Colonic mucosa (tissue), 4 donors: ENCODE measurements at places on chromosomes 11 and 22. TPM values are rescaled to one million over a fixed set of nuclear protein-coding genes. Genes with fewer than 3 reads are reported as not detected.

- no peaks in the 10 kb centered on the region for H3K27me3 ChIP-seq
- H3K4me1 ChIP-seq: no peaks in the 10 kb centered on the region
- no peak overlapping the region for H3K4me3 ChIP-seq
- DNase-seq: no peak
Observed at GRCh38 chr11:98455500-98456307, 565.0 kb upstream of the CNTN5 start.

- no peak overlapping the region for H3K27ac ChIP-seq
- no peaks in the 10 kb centered on the region for H3K4me1 ChIP-seq
- no peaks in the 10 kb centered on the region for H3K27me3 ChIP-seq
- H3K36me3 ChIP-seq: no peaks in the 10 kb centered on the region
- DNase-seq: no peak
Observed at GRCh38 chr22:24947881-24948280, 1.4 kb upstream of the LHFPL7 start.

GRCh38 chr11:113901141-113901540 lies 3.5 kb upstream of the HTR3B start:
- H3K27ac ChIP-seq: no peak overlapping the region
- H3K27me3 ChIP-seq: no peaks in the 10 kb centered on the region
- no peak for DNase-seq
- H3K36me3 ChIP-seq: no peaks in the 10 kb centered on the region

GRCh38 chr11:64448599-64449380 lies 89.8 kb downstream of the RPS6KA4 start:
- H3K4me3 ChIP-seq: peak overlapping the region; percentile 19
- DNase-seq: peak; percentile 84
- no peaks in the 10 kb centered on the region for H3K36me3 ChIP-seq

- no peaks in the 10 kb centered on the region for H3K36me3 ChIP-seq
- H3K4me1 ChIP-seq: no peaks in the 10 kb centered on the region
- no peak for DNase-seq
- H3K27ac ChIP-seq: no peak overlapping the region
- no peaks in the 10 kb centered on the region for H3K27me3 ChIP-seq
Observed at GRCh38 chr11:123509737-123510578, 79.9 kb downstream of the GRAMD1B start.

DNA sequence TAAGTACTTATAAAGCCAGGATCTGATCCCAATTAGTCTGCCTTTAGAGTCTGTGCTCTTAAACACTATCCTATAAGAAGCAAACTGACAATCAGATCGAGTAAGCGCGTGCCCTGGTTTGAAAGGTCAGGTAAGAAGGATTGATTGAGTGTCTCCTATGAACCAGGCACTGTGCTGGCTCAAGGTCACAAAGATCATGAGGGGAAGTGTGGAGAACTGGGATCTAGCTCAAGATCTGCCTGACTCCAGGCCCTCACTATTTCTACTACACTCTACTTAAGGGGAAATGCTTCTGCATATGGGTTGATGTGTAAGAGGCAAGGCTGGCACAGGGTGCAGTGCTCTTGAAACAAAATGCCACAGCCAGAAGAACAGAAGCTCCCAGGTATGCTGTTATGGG lies 77.0 kb downstream of the ME3 start:
- no peak overlapping the region for H3K27ac ChIP-seq
- H3K36me3 ChIP-seq: no peaks in the 10 kb centered on the region
- no peaks in the 10 kb centered on the region for H3K27me3 ChIP-seq
- H3K4me1 ChIP-seq: no peaks in the 10 kb centered on the region
- DNase-seq: no peak

GRCh38 chr22:28802595-28803123 lies 2.3 kb upstream of the XBP1 start:
- no peak overlapping the region for H3K4me3 ChIP-seq
- no peaks in the 10 kb centered on the region for H3K36me3 ChIP-seq
- no peak for DNase-seq
- peaks cover 4% of the 10 kb centered on the region for H3K4me1 ChIP-seq
- no peaks in the 10 kb centered on the region for H3K27me3 ChIP-seq
- peak overlapping the region; percentile 96 for H3K27ac ChIP-seq

DNA sequence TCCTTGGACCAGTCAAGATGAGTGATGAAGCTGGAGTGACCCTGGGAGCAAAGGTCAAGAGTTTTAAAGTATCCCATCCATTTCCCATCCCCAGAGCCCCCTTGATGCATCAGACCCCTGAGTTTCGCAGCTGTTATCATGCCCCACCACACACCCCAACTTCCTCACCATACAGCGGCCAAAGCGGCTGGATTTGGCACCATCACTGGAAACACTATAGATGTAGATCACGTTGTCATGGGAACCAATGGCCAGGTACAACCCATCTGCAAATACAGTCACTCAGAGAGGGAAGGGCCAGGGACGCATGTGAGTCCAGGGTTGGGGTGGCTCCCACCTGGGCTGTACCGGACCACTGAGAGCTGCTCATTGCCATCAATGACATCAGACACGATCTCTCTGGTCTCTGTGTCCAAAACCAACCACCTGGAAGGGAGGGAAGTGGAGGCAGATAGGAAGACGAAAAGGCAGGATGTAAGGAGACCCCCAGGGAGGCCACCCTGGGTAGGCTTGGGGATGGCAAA lies 2.2 kb upstream of the MTA2 start:
- H3K4me3 ChIP-seq: no peak overlapping the region
- H3K4me1 ChIP-seq: peaks cover 5% of the 10 kb centered on the region
- H3K27me3 ChIP-seq: no peaks in the 10 kb centered on the region
- no peak overlapping the region for H3K27ac ChIP-seq
- DNase-seq: no peak

- H3K4me3 ChIP-seq: no peak overlapping the region
- no peak for DNase-seq
- H3K27ac ChIP-seq: no peak overlapping the region
- no peaks in the 10 kb centered on the region for H3K36me3 ChIP-seq
- no peaks in the 10 kb centered on the region for H3K27me3 ChIP-seq
Observed at GRCh38 chr11:14102766-14103165, 140.2 kb downstream of the SPON1 start.

- H3K27ac ChIP-seq: no peak overlapping the region
- no peak overlapping the region for H3K4me3 ChIP-seq
- H3K27me3 ChIP-seq: no peaks in the 10 kb centered on the region
- peak; percentile 88 for DNase-seq
- H3K36me3 ChIP-seq: no peaks in the 10 kb centered on the region
Observed at GRCh38 chr22:38114484-38115398, 4.3 kb upstream of the BAIAP2L2 start.

DNA sequence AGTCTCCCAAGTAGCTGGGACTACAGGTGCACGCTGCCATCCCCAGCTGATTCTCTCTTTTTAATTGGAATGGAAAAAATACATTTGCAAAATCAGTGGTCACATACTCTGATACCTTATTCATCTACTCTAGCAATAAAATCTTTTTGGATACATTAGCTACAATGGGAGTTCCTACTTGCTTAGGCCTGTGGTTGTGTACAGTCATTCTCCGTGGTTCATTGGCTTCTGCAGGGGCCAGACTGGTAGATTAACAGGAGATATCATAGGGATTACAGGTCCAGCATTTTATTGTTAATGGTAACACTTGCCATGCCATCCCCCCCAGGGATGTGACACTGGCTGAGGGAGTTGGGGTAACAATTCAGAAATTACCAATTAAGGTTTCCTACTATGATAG lies 140.0 kb downstream of the ADAMTS15 start:
- no peaks in the 10 kb centered on the region for H3K36me3 ChIP-seq
- no peak overlapping the region for H3K27ac ChIP-seq
- H3K27me3 ChIP-seq: no peaks in the 10 kb centered on the region
- no peak for DNase-seq
- H3K4me3 ChIP-seq: no peak overlapping the region

- H3K4me1 ChIP-seq: peaks cover 3% of the 10 kb centered on the region
- no peak for DNase-seq
- H3K4me3 ChIP-seq: no peak overlapping the region
- no peak overlapping the region for H3K27ac ChIP-seq
- H3K36me3 ChIP-seq: no peaks in the 10 kb centered on the region
Observed at GRCh38 chr11:46364056-46364455, 16.8 kb downstream of the DGKZ start.

GRCh38 chr11:20618083-20618482 lies 18.7 kb downstream of the SLC6A5 start:
- no peak overlapping the region for H3K27ac ChIP-seq
- no peak for DNase-seq
- H3K4me1 ChIP-seq: no peaks in the 10 kb centered on the region
- H3K4me3 ChIP-seq: no peak overlapping the region
- H3K27me3 ChIP-seq: no peaks in the 10 kb centered on the region

- peak overlapping the region; percentile 19 for H3K4me3 ChIP-seq
- peaks cover 7% of the 10 kb centered on the region for H3K4me1 ChIP-seq
- peak; percentile 50 for DNase-seq
- H3K27ac ChIP-seq: peak overlapping the region; percentile 40
- no peaks in the 10 kb centered on the region for H3K36me3 ChIP-seq
- H3K27me3 ChIP-seq: no peaks in the 10 kb centered on the region
Observed at GRCh38 chr11:122202161-122202950, 86.3 kb upstream of the BLID start.

- no peak overlapping the region for H3K4me3 ChIP-seq
- no peak overlapping the region for H3K27ac ChIP-seq
- DNase-seq: no peak
Observed at GRCh38 chr11:126723665-126724045, 276.9 kb downstream of the KIRREL3 start.

DNA sequence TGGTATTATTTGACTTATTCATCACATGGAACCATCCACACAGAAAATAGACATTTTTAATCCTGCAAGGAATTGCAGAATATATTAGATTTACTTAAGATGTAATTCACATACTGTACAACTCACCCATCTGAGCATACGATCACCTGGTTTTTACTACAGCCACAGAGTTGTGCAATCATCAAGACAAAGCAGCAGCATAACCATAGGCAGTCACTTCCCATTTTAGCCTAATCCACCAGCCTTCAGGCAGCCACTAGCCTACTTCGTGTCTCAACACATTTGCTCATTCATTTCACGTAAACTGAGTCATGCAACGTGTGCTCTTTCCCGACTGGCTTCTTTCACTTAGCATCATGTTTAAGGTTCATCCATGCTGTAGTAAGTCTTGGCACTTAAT lies 23.0 kb downstream of the PIWIL3 start:
- H3K4me3 ChIP-seq: no peak overlapping the region
- no peaks in the 10 kb centered on the region for H3K36me3 ChIP-seq
- H3K27me3 ChIP-seq: no peaks in the 10 kb centered on the region
- H3K4me1 ChIP-seq: no peaks in the 10 kb centered on the region

DNA sequence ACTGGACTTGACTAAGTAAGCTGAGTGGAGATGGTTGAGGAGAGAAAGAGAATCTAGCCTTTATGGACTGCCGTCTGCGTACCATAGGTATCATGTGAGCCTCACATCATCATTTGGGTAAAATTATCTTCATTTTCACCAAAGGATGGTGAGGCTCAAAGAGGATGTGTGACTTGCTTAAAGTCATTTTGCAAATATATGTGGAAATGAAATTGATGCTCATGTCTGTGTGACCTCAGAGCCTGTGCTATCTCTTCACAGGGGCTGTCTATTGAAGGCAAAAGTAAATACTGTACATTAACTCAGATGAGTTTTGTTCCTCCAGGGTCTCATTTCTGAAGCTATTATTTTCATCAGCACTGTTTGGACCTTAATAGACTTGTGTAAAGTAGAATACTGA lies 83.3 kb upstream of the ALKBH3 start:
- H3K27me3 ChIP-seq: no peaks in the 10 kb centered on the region
- H3K4me1 ChIP-seq: no peaks in the 10 kb centered on the region
- no peak overlapping the region for H3K27ac ChIP-seq
- no peak overlapping the region for H3K4me3 ChIP-seq

DNA sequence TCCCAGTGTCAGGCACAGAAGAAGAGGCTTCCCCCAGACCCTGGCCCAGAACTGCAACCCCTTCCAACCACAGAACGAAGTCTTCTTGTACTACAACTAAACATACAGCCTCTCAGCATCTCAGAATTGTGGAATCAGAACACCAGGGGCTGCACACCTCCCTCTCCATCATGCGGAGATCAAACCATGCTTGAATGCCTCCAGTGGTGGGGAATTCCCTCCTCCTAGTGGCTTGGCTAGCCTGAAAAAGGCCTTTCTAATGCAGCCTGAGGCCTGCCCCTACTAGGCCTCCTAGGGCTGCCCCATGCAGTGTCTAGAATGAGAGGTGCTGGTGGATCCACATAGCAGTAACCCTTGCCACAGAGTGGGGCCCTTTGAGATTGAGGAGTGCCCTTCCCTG lies 62.7 kb downstream of the WNT7B start:
- H3K4me1 ChIP-seq: no peaks in the 10 kb centered on the region
- H3K27me3 ChIP-seq: no peaks in the 10 kb centered on the region
- H3K36me3 ChIP-seq: no peaks in the 10 kb centered on the region
- no peak for DNase-seq

DNA sequence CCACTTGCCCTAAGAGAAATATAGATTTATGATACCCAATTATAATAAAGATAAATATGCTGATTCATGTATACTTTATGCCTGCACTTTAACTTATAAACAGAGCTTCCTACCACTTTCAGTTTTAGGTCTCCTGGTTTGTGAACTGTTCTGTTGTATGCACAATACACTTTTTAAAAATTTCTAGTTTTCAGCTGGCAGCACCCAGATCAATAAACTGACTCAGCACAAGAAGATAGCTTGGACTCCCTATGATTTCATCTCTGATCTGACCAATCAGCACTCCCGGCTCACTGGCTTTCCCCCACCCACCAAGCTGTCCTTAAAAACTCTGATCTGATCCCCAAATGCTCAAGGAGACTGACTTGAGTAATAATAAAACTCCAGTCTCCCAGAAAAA lies 33.5 kb upstream of the FAM181B start:
- no peaks in the 10 kb centered on the region for H3K4me1 ChIP-seq
- H3K4me3 ChIP-seq: no peak overlapping the region
- DNase-seq: no peak
- no peaks in the 10 kb centered on the region for H3K27me3 ChIP-seq
- no peak overlapping the region for H3K27ac ChIP-seq

- H3K27me3 ChIP-seq: no peaks in the 10 kb centered on the region
- no peaks in the 10 kb centered on the region for H3K4me1 ChIP-seq
- no peak overlapping the region for H3K27ac ChIP-seq
Observed at GRCh38 chr11:15186146-15186545, 71.4 kb downstream of the INSC start.

- no peaks in the 10 kb centered on the region for H3K4me1 ChIP-seq
- no peak overlapping the region for H3K4me3 ChIP-seq
- H3K27me3 ChIP-seq: no peaks in the 10 kb centered on the region
Observed at GRCh38 chr11:105007463-105007862, 15.5 kb downstream of the CASP5 start.

- H3K27ac ChIP-seq: no peak overlapping the region
- H3K4me1 ChIP-seq: no peaks in the 10 kb centered on the region
Observed at GRCh38 chr11:129960216-129961214, 42.1 kb downstream of the PRDM10 start.

GRCh38 chr22:49633010-49633324 lies 194.7 kb downstream of the BRD1 start:
- DNase-seq: no peak
- no peak overlapping the region for H3K4me3 ChIP-seq
- H3K4me1 ChIP-seq: peaks cover 3% of the 10 kb centered on the region
- H3K27ac ChIP-seq: no peak overlapping the region
- no peaks in the 10 kb centered on the region for H3K27me3 ChIP-seq

GAL3ST1 gene
- 18.8 TPM for total RNA-seq

DDTL gene
- total RNA-seq: 4.7 TPM

CASP5 gene
- total RNA-seq: 25.7 TPM

HTR3A gene
- total RNA-seq: not detected

OR51B2 gene
- not detected for total RNA-seq

MED15 gene
- total RNA-seq: 93.1 TPM
